ENCODE measurements at places on chromosomes 2 and 18.

- peak; percentile 31 for DNase-seq
Measured at GRCh38 chr2:147076634-147077033, 768.2 kb upstream of the ACVR2A start.

GRCh38 chr18:12085786-12086185, 7.9 kb upstream of the ANKRD62 start:
- DNase-seq: no peak

DNA sequence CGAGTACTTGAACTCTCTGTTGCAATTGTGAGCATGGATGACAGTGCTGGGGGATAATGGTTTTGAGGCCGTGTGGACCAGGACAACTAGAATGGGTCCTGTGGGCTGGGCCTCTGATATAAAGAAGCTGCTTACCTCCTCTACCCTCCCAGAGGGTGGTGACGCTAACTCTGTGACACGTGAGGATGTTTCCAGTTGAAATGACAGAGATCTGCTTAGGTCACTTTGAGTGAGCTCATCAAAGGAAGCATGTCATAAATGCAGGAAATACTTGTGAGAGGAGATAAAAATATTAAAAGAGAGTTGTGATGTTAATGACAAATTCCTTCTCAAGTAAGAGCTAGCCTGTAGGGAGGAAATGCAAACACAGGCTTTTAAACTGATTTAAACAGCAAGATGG, 16.4 kb downstream of the RMC1 start:
- peak; percentile 36 for DNase-seq

- no peak for DNase-seq
Measured at GRCh38 chr2:46977899-46978298, 62.3 kb upstream of the MCFD2 start.

- DNase-seq: peak; percentile 53
Measured at GRCh38 chr2:180983468-180984242, 3.2 kb downstream of the UBE2E3 start.

GRCh38 chr2:85772841-85773491, 19.2 kb downstream of the ATOH8 start:
- no peak for DNase-seq

DNA sequence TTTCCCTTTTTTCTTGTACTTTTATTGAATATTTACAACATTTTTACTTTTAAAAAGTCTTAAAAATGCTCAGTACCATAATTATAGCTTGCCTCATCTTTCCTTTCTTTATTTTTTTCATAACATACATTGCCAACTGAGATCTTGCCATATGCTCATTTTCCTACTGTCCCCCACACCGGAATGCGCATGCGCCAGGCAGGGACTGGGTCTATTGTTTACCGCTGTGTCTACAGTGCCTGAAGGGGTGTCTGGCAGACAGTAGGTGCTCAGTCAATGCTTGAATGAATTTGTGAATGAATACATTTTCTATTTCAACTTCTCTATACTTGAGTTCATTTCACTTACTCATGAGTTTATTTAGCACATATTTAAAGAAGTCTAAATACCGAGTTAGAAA, 158.0 kb downstream of the CYP26B1 start:
- no peak for DNase-seq

DNA sequence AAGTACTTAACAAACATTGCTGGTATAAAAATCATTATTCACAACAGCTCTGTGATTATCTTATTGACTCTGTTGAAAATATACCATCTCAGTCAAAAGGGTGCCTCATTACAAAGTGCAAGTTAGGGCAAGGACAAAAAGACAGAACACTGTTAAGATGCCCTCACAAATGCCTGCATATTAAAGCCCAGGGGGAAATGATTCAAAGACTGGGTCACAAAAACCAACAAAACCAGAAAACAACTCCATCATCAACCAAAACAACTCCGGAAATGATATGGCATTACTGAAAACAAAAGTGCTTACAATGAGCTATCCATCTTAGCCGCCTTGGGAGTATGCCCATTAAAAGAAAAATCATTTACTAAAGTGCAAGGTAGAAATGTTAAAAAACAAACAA, 9.9 kb downstream of the PLA2R1 start:
- DNase-seq: no peak

DNA sequence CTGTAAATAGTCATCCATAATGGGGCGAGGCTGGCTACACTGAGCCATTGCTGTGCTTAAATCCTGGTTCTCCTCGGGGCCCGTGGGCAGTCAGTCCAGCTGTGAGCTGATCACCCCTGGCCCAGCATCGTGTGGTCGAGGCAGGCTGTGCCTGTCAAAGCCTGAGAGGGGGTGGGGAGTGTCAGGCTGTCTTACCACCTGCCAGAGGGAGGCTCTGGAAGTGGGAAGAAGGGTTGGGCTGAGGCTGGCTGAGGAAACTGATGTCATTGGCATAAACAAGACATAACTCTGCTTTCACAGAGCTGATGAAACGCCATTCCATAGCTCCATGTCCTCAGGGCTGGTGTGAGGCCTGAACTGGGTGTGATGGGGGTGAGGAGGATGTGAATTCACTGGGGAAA, 49.7 kb downstream of the KLHL29 start:
- DNase-seq: peak; percentile 58

GRCh38 chr2:127597046-127597983, 48.6 kb upstream of the GPR17 start:
- no peak for DNase-seq
